Renal pelvis (tissue), 12 donors: ENCODE measurements at places on chromosomes 5 and 9. TPM values are rescaled to one million over a fixed set of nuclear protein-coding genes. Genes with fewer than 3 reads are reported as not detected.

DNA sequence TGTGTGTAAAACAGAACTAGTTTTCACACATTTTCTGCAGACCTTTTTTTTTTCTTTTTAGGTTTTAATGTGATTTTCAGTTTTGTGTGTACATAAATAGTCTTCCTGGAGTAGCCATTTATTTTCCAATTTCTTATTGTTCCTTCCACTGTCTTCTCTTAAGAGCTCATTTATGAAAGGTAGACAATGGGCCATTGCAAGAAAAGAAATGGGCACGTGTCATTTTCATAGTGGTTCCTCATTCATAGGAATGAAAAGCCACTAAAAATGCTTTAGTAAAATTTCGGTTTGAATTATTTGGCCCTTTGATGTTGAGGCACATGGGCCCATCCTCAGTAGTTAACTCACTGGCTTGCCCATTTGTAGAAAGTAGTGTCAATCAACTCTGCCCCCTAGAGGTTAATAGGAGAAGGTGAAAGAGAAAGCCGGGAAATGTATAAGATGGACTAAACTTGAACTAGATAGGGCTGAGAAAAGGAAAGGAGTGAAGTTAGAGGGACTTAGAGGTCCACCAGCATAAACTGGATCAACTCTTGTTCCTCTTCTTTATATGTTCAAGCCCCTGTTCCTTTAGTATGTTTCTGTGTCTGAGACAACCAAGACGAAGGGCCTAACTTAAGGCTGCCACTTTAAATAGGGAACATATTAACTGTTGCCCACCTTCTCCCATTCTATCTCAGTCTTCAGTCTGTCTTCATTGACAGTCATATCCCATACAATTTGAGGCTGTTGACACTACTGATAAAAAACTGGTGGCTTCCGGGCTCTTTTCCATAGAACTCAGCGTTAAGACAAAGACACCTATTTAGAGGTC, 72.6 kb downstream of the SMARCA2 start:
- DNase-seq: no peak

DNA sequence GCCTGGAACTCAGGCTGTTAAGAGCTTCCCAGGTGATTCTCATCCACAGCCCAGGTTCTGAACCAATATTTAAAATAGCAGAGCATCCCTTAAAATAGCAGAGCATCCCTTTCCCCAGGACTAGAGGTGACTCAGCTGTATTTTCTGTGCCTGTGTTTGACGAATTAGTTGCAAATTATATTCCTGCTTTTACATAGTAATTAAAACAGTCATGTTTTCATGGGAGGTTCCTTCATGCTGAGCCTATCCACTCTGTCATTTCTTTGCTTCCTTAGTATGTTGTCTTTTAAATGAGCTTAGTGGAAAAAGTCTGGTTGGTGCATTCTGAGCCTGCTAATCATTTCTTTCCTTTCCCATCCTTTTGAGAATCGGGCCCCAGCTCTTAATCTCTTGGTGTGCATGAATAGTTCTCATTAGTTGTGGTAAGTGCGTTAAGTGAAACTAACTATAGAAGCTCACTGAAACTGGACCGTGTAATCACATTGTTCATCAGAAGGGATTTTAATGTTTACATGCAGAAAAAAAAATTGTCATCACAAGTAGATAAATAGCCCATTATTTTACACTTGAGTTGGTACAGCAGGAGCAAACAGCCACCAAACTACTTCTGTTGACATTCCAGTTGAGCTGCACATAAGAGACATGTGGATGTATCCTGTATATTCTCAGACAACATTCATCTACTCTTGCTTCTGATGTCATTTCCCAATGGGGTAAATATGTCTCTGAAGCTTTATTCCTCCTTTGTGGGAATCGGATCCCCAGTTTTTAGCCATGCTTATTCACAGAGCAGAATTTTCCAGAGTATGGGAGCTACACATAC, 596.9 kb upstream of the WWC1 start:
- DNase-seq: no peak

GRCh38 chr5:109874108-109874507, 184.4 kb downstream of the MAN2A1 start:
- no peak for DNase-seq

DNA sequence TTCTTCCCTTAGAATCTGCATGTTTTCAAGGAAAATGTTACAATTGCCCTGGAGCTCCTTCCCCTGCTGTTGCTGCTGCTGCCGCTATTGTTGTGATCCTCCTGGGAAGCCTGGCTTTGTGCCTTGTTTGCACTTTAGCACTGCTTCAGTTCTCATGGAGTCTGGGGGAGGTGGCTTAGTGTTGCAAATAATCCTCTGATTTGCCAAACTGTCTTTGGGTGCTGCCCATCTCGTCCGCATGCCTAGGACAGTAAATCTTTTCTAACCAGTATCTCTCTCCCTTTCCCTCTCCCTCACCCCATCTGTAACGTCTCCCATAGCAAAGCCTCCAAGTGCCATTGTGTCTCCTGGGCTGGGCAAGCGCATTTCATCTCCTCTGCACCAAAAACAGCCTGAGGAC, 30.3 kb downstream of the FAM240B start:
- peak; percentile 42 for DNase-seq

- no peak for DNase-seq
These were observed 74.9 kb downstream of the TAF11L14 start for GRCh38 chr5:17709011-17709710.

- no peak for DNase-seq
These were observed 322.2 kb downstream of the CEMIP2 start for GRCh38 chr9:71446106-71446472.

GRCh38 chr9:79287708-79288290, 284.0 kb upstream of the TLE4 start:
- DNase-seq: no peak

- no peak for DNase-seq
These were observed 81.4 kb downstream of the CD180 start for GRCh38 chr5:67115246-67115645.

DNA sequence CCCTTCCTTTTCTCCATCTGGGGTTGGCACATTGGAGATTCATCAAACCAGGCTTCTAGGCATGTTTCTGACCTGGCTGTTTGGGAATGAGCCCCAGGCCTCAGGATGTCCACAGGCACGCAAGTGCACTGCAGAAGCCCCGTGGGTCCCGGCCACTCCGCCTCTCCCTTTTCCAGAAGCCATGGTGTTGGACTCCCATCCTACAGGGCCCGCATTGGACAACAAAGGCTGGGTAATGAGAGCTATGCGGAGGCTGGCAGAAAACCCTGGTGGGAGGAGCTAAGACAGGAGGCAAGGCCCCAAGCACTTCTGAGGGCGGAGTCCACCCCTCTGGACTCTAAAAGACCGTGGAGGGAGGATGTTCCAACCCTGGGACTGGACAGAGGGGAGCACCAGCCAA, 160.6 kb downstream of the OLFM1 start:
- no peak for DNase-seq

- no peak for DNase-seq
These were observed 296.0 kb upstream of the KCNN2 start for GRCh38 chr5:114065912-114066311.

DNA sequence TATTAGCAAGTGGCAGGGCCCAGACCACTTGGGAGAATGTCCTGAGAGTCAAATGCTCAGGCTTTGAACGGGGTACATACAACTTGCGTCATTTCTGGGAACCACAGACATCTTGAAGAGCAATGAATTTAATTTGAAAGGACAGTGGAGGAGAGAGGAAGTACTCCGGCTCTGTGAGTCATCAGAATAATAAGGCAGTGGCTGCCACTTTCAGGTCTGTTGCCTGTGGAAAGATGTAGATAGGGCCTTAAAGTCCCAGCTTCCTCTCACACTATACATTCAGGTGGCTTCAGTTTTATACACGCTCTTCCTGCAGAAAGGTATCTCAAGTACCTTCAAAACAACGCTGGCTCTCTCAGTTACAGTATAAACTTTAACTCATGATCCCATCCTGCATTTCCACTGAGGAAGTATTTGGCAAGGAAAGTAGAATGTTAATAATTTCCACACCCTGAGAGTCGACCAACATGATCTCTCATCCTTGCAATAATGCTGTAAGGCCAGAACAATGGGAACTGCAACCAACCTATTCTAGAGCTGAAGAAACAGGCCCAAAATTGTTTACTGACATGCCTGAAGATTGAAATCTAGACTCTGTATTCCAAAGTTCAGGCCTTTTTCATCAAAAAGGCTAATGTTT, 6.8 kb upstream of the PRUNE2 start:
- no peak for DNase-seq

- DNase-seq: no peak
These were observed 14.7 kb downstream of the KLHL9 start for GRCh38 chr9:21320465-21320864.

GRCh38 chr5:139682016-139682975, 34.1 kb downstream of the CXXC5 start:
- no peak for DNase-seq

DNA sequence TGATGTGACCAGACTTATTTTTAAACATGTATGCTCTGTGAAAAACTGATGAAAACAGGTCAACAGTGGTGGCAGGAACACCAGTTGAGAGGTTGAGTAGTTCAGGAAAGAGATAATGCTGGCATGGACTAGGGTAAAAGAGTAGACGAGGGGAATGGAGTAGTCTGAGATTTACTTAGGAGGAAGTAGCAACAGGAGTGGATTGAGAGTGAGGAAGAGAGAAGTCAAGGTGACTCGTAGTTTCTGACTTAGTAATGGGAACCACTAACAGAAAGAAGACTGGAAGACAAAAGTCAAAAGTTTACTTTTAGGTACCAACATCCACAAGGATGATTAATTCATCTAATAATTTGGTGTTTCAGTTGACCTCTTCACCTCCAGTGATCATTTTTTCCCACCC, 3.6 kb downstream of the SRA1 start:
- DNase-seq: no peak

GRCh38 chr5:178413988-178414387, 176.2 kb downstream of the COL23A1 start:
- no peak for DNase-seq

GRCh38 chr5:169796731-169797130, 159.7 kb downstream of the DOCK2 start:
- DNase-seq: no peak

DNA sequence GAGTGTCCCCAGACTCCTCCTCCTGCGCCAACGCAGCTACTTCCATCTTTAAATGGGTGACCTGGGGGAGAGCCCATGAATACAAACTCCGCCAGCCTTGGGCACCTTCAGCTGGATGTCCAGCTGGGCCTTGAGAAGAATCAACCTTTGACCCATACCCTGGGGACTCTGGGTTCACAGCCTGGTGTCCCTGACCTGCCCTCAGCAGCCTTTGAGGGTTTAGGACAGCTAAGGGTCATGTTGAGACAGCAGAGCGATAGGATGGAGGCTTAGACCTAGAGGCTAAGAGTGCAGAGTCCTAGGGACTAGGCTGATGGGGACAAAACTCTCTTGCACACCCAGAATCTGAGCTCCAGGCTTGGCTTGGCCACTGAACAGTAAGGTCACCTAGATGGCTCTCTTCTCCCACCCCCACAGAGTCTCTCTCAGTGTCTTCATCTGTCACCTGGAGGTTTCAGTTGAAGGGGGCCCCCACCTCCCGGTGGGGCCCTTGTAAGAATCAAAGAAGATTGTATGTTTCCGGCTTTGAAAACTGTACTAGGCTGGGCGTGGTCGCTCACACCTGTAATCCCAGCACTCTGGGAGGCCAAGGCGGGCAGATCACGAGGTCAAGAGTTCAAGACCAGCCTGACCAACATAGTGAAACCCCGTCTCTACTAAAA, 6.7 kb upstream of the AQP3 start:
- DNase-seq: no peak

DNA sequence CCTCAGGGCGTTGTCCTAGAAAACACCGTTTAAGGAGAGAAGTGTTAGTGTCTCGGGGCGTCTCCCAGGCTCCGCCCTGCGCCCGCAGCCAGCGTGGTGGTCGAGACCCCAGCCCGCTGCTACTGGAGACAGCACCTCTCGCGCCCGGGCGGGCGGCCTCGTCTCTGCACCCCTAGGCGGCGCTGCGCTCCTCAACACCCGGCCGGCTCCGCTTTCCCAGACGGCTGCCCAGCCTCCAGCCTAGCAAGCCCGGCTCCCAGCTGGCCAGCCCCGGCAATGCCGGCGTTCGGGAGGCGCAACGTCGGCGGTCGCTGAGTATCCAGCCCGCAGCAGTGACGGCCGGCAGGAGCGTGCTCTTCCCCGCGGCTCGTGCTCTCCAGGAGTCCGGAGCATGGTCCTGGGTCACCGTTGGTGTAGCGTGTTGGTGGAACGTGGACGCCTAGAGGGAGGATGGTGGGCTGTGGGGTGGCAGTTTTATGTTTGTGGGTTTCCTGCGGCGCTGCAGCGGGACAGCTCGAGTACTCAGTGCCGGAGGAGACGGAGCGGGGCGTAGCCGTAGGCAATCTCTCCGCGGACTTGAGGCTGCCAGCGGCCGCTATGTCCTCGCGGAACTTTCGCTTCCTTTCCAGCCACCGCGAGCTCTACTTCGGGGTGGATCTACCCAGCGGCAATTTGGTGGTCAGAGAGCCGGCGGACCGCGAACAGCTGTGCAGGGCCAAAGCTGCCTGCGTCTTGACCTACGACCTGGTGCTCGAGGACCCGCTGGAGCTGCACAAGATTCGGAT, 536 bp downstream of the PCDHAC1 start:
- peak; percentile 74 for DNase-seq

- DNase-seq: peak; percentile 14
These were observed 388.5 kb upstream of the CTNND2 start for GRCh38 chr5:12292610-12293204.

DNA sequence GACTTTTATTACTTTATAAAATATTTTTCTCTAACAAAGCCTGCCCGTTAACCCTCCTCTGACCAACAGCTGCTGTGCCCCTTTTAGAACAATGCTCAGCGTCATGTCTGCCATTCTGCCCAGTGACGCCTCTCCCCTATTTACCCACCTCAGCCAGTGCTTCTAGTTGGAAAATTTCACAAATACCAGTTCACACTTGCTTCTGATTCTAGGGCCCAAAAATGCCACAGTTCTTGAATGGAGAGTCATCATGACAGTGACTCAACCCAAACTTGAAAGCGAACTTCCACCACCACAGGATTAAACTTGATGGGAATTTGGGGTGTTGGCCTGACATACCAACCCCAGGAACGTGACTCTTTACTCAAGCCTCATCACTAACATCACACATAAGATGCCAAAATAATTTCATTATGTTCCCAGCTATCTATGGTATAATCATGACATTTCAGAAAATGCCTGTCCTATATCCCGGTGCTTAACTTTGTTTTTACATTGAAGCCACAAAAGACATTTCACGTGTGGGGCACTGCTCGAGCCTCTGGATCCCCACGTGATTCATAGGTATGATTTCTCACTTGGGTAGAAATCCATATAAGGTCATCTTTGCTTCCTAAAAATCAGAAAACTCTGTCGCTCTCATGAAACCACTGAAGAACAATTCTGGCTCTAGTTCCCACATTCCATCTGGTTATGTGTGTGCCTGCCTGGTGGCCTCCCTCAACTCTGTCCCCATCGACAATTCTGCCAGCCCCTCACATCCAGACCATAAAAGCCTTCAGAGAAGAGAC, 220.9 kb downstream of the ACTL7B start:
- DNase-seq: no peak

Gene PRR16
- 3.8 TPM for polyA plus RNA-seq

Gene WDR38
- polyA plus RNA-seq: 0.44 TPM

Gene SLC22A5
- 53.4 TPM for polyA plus RNA-seq

Gene WDR31
- 8.4 TPM for polyA plus RNA-seq

Gene TRIM36
- 2.6 TPM for polyA plus RNA-seq

Gene SPAAR
- 1.8 TPM for polyA plus RNA-seq

Gene APBB3
- 61.0 TPM for polyA plus RNA-seq

Gene SMIM3
- 20.5 TPM for polyA plus RNA-seq

Gene DAB2
- polyA plus RNA-seq: 235 TPM

Gene STPG3
- polyA plus RNA-seq: 3.9 TPM
